ENCODE measurements at places on chromosomes 6 and 20.

GRCh38 chr6:164185471-164185871 lies 771.0 kb downstream of the QKI start:
- DNase-seq, result no peak

- DNase-seq, result peak; percentile 10
Measured at GRCh38 chr6:83193747-83194566, 800 bp downstream of the RWDD2A start.

GRCh38 chr6:3841711-3842565 lies 7.2 kb upstream of the FAM50B start:
- DNase-seq, result peak; percentile 59

GRCh38 chr6:139640448-139640847 lies 266.0 kb upstream of the CITED2 start:
- no peak for DNase-seq

DNA sequence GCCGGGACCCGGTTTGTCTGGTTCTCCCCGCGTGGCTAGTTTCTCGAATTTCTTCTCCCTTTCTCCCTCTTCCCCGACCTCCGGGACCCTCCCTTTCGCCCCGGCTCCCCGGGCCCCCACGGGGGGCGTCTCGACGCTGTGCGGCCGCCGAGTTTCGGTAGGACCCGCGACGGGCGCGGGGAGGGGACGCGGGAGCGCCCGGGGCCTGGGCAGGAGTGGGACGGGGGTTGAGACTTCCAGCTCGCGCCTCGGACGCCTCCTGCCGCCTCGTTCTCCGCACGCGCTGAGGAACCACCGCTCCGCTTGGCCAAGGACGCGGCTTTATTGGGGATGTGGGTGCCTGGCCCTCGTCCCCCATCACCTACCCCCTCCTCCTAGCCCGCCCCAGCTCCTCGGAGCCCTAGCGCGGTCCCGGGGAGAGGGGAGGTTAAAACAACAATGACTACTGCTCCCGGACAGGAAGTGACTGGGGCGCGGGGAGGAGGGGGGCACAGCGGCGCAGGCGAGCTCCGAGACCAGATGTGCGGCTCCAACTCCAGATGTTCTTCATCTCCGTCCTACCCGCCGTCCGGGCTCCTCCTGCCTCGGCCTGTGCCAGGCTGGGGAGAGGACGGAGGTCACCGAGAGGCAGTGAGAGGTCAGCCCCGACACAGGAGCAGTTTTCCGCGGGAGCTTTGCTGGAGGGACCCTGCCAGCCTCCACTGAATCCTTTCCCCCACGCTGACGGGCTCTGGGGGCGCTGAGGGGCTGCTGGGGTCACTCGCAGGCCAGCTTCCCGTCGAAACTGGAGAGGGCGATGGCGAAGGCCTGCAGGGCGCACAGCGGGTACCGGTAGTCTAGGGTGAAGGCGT lies 917 bp upstream of the TEAD3 start:
- peak; percentile 87 for DNase-seq

- DNase-seq, result peak; percentile 68
Measured at GRCh38 chr6:135423649-135424128, 73.9 kb downstream of the AHI1 start.

GRCh38 chr6:6282716-6283115 lies 37.7 kb downstream of the F13A1 start:
- no peak for DNase-seq

- no peak for DNase-seq
Measured at GRCh38 chr6:9795880-9796279, 619.0 kb downstream of the TFAP2A start.

- no peak for DNase-seq
Measured at GRCh38 chr6:111979633-111980032, 74.3 kb upstream of the CCN6 start.

- peak; percentile 84 for DNase-seq
Measured at GRCh38 chr6:139369568-139370282, 4.7 kb downstream of the CITED2 start.

DNA sequence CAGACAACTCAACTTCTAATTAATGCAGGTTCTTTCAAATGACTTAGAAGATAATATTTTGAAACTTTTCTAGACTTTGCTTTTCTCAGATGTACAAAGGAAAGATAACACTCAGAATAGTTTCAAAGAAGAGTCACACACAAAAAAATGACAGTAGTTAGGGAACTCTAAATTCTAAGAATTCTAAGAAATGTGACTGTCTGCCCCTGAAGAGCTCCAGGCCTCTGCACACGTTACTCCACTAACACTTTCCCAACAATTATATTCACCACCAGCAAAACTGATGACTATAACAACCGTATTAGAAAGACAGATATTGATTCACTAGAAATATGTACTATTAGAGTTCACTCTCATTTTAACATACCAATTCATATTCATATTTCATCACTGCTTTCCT lies 133.3 kb upstream of the SMLR1 start:
- no peak for DNase-seq

DNA sequence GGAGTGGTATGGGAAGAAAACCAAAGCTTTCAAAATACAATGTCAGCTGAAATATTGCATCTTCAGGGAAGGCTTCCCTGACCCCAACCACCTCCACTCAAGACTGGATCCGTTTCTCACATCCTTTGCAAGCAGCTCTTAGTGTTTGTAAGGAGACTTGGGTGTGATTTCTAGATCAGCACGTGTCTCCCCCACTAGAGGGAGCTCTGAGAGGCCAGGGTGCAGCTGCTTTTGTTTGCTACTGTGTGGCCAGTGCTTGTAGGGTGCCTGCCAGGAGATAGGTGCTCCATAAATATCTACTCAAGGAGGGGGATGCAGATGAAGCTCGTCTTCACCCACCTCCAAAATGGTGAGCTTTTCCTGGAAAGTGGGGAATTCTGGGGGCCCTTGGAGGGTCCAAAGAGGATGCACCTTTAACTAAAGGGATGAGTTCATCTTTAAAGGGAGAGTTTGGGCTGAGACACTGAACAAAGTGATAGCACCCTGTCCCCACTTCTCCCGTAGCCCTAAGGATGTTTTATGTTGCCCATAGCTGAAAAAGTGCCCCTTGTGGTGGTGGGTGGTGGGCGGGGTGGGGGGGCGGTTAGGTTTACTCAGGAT lies 52.6 kb upstream of the MAFB start:
- peak; percentile 59 for DNase-seq

All from cardiac fibroblast (primary cell).